ENCODE measurements at places on chromosomes 4 and X. TPM values are rescaled to one million over a fixed set of nuclear protein-coding genes. Genes with fewer than 3 reads are reported as not detected.

DNA sequence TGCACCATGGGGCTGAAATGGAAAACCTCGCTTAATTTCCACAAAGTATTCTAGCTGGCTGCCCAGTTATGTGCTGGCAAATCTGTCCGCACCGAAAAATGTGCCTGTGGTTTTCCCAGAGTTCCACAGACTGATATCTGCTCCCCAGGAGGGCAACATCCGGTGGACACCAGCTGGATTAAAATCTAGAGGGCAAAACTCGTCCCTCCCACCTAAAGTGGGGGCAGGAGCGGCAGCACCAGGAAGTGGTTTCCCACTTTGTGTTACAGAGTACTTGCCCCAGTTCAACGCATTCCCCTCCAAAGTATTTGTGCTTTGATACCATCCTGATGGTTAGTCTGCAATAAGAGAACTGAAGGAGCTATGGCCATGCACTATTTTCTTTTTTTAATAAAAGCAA is 187.6 kb downstream of the TSPAN5 start:
- no peaks in the 10 kb centered on the region for H3K27me3 ChIP-seq
- DNase-seq = no peak
- H3K36me3 ChIP-seq = peaks cover 5% of the 10 kb centered on the region
- H3K4me3 ChIP-seq = no peak overlapping the region
- no peak overlapping the region for H3K27ac ChIP-seq

The PABPC4L gene
- polyA plus RNA-seq = 11.7 TPM

GRCh38 chrX:56113785-56114436 is 118.2 kb upstream of the KLF8 start:
- H3K4me3 ChIP-seq = no peak overlapping the region
- H3K36me3 ChIP-seq = no peaks in the 10 kb centered on the region

The MAGED4 gene
- polyA plus RNA-seq = 31.7 TPM

The ZNF595 gene
- 8.5 TPM for polyA plus RNA-seq

The AKAP14 gene
- polyA plus RNA-seq = not detected

DNA sequence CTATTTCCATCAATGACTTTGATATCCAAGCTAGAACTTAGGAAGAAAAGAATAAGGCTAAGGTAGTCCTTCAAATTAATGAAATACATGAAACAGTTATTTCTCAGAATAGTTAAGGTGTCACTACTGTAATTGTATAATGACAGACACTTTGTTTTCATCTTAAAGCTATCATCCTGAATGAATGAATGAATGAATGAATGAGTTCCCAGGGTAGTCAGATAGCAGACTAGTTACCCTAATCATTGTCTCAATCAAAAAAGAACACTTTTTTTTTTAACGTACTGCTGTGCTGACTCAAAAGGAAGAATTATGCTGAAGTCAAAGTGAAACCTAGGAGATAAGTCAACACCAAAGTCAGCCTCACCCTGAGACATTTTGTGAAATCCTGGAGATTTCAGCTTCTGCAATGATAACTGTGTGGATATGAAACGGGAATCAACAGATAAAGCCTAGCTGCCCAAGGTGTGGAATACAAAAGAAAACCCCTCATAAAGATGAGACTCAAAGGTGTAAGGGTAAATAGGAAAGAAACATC is 68.3 kb upstream of the CNKSR2 start:
- H3K27me3 ChIP-seq = no peaks in the 10 kb centered on the region
- H3K27ac ChIP-seq = no peak overlapping the region
- H3K36me3 ChIP-seq = no peaks in the 10 kb centered on the region
- H3K4me3 ChIP-seq = no peak overlapping the region

- H3K27me3 ChIP-seq = peaks cover 2% of the 10 kb centered on the region
- no peak for DNase-seq
- no peaks in the 10 kb centered on the region for H3K36me3 ChIP-seq
- H3K27ac ChIP-seq = no peak overlapping the region
- no peaks in the 10 kb centered on the region for H3K4me1 ChIP-seq
These were observed 151.4 kb downstream of the ZNF518B start for GRCh38 chr4:10305816-10306215.

The LGI2 gene
- 4.7 TPM for polyA plus RNA-seq

DNA sequence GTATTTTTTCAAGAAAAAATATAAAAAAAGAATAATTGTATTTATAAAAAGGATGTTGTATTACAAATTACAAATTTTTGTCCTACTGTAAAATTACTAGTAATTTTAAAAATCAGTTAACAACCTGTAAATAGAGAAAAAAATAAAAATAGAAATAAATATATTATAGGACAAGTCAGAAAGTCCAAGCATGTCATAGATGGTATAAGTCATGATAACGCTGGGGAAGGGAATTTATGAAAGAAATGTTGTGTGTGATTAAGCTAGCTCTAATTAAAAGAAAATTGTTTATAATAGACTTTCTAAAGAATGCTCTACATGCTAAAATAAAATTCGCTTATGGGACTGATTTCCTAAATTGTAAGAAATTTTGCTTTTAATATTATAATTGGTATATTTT is 2329.9 kb downstream of the ARAP2 start:
- no peaks in the 10 kb centered on the region for H3K27me3 ChIP-seq
- H3K4me1 ChIP-seq = no peaks in the 10 kb centered on the region
- no peak overlapping the region for H3K4me3 ChIP-seq
- DNase-seq = no peak

The PWWP3B gene
- polyA plus RNA-seq = 18.2 TPM

The MAGEB6B gene
- not detected for polyA plus RNA-seq

The DRD5 gene
- polyA plus RNA-seq = 0.24 TPM
